ENCODE measurements at places on chromosomes 7 and 10.

DNA sequence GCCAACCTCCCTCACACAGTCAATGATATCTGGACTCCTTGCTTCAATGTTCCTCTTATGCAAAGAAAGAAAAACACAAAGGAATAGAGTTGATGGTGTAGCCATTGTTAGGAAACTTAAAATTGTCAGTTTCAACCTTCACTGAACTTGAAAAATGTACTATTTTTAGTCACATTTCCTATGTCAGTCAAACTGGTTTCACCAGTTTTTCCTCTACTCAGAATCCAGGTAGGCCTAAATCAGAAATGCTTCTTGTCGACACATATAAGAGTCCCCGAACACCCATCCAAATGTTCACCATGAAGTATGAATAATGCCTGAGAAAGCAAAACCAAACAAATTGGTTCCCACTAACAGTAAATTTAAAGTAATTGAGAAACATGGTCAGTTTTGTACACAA lies 42.4 kb upstream of the ZMYND11 start:
- no peak for DNase-seq

- no peak for DNase-seq
These were observed 948.8 kb downstream of the GRM8 start for GRCh38 chr7:126303926-126304325.

DNA sequence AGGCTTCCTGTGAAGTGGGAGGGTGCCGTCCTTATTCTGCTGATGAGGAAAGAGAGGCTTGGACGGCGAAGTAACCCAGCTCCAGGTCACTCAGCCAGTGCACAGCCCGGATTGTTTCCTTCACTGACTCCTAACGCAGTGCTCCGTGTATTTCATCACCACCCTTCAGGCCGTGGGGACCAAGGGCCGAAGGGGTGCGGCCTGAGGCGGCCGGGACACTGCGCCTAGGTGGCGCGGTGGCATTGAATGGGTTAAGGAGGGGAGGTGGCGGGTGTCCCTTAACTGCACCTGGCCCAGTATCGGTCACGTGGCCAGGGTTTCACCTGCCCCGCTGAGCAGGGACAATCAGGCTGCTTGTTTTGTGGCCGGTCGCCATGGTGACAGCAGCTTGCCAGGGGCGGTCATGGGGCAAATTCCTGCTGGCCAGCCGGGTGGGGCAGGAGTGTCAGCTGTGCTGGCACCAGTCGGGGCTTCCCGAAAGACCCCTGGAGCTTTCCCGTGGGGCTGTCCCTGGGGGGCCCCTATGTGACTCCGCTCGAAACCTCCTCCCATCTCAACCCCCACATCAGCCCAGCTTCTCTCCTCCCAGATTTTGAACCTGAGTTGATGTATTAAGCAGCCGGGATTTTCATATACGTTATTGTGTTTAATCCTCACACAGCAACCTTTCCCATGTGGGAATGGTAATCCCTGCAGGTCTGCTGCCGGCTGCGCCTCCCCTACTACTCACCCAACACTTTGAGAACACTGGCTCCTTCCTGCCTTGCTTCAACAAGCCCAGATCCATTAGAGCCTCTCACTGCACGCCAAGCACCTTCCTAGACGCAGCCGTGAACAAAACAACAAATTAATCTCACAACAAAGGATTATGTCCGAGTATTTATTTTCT lies 4.4 kb upstream of the ABHD11 start:
- peak; percentile 98 for DNase-seq

- DNase-seq, result no peak
These were observed 132.6 kb downstream of the LHPP start for GRCh38 chr10:124594240-124594639.

DNA sequence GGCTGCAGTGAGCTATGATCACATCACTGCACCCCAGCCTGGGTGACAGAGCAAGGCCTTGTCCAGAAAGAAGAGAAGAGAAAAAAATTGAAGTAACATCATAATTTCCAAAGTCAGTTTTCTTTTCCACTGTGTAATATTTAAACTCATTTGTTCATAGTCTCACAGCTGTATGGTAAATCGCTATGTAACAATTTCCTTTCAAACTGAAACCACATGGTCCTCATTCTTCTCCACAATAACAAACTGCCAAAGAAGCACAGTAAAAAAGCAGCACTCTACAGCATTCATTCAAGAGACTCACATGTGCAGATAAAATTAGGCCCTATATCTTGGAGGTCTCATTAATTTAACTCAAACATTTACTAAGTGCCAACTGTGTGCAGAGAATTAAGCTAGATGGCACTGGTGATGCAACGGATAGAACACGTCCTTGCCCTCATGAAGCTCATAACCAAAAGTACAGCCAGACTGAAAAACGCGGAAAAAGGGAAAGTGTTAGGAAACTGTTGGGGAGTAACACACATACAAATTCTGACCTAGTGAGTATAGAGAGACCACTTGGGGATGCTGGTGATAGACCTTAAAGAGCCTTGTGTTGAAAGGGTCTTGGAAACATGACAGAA lies 174.0 kb upstream of the KCTD7 start:
- DNase-seq, result no peak

DNA sequence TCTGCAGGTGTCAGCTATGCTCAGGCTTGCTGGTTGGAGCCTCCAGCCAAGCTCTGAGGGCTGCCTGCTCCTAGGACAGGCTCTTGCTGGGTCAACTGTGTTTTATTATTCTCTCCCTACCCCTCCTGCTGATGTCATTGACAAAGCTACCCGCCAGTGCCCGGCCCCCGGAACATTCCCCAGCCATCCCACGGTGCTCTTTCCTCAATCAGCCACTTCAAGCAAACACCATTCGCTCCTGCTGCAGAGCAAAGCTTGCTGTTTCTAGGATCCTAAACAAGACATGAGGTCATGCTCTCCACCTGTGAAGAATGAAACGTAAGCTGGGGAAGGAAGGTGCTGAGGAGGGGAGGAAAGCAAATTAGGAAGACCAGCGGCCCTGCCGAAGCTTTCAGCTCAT lies 2.1 kb upstream of the C10orf71 start:
- no peak for DNase-seq

GRCh38 chr10:96690755-96691730 lies 29.3 kb downstream of the PIK3AP1 start:
- no peak for DNase-seq
